ENCODE measurements at places on chromosomes 6 and 20. TPM values are rescaled to one million over a fixed set of nuclear protein-coding genes. Genes with fewer than 3 reads are reported as not detected.

KCNB1 gene
- 0.12 TPM for total RNA-seq

DEFB124 gene
- not detected for total RNA-seq

LINC00237 gene
- not detected for total RNA-seq

DAAM2 gene
- not detected for total RNA-seq

LKAAEAR1 gene
- not detected for total RNA-seq

EYS gene
- not detected for total RNA-seq

TPD52L1 gene
- 0.20 TPM for total RNA-seq

HLA-DQB1 gene
- 28.1 TPM for total RNA-seq

PPP1R14C gene
- total RNA-seq, result not detected

CCN6 gene
- total RNA-seq, result not detected

SH3BGRL2 gene
- total RNA-seq, result 1.4 TPM

ADGB gene
- total RNA-seq, result not detected

NPEPL1 gene
- 49.6 TPM for total RNA-seq

RAET1L gene
- not detected for total RNA-seq

MMP24 gene
- 0.49 TPM for total RNA-seq

OPRM1 gene
- total RNA-seq, result not detected

CGA gene
- not detected for total RNA-seq

PLEKHG1 gene
- total RNA-seq, result 4.6 TPM

OR12D3 gene
- not detected for total RNA-seq

TMEM244 gene
- total RNA-seq, result 0.53 TPM

RIPOR3 gene
- 0.88 TPM for total RNA-seq

SLC44A4 gene
- 0.13 TPM for total RNA-seq

EEF1A2 gene
- total RNA-seq, result 0.50 TPM

RGS17 gene
- total RNA-seq, result 0.30 TPM

APOM gene
- total RNA-seq, result 2.1 TPM

SLPI gene
- total RNA-seq, result 1.2 TPM

MICA gene
- total RNA-seq, result 5.5 TPM

MEI4 gene
- not detected for total RNA-seq

HSPA1L gene
- 8.5 TPM for total RNA-seq

POM121L2 gene
- not detected for total RNA-seq

TRIM26 gene
- 57.4 TPM for total RNA-seq

SRPK1 gene
- 45.8 TPM for total RNA-seq

SLC22A7 gene
- total RNA-seq, result not detected

CD109 gene
- total RNA-seq, result 0.93 TPM

TRIM39 gene
- total RNA-seq, result 29.5 TPM

BTBD9 gene
- 67.7 TPM for total RNA-seq

SYNGAP1 gene
- total RNA-seq, result 55.4 TPM

C20orf202 gene
- total RNA-seq, result 0.37 TPM

XKR7 gene
- not detected for total RNA-seq

DEFB132 gene
- not detected for total RNA-seq

STMND1 gene
- total RNA-seq, result not detected

SLC17A3 gene
- 0.58 TPM for total RNA-seq

UST gene
- total RNA-seq, result 1.9 TPM

PRND gene
- total RNA-seq, result not detected

All from T-cell (primary cell).